ENCODE measurements at places on chromosomes 4 and X. TPM values are rescaled to one million over a fixed set of nuclear protein-coding genes. Genes with fewer than 3 reads are reported as not detected.

RIBC1 gene
- 0.15 TPM for total RNA-seq

MID2 gene
- total RNA-seq, result 6.4 TPM

CISD2 gene
- 11.6 TPM for total RNA-seq

NR0B1 gene
- not detected for total RNA-seq

NKX3-2 gene
- total RNA-seq, result 1.2 TPM

MAMLD1 gene
- 1.2 TPM for total RNA-seq

ZNF711 gene
- 1.6 TPM for total RNA-seq

All from bronchus fibroblast of lung (primary cell).